ENCODE measurements at places on chromosomes 2 and 18. TPM values are rescaled to one million over a fixed set of nuclear protein-coding genes. Genes with fewer than 3 reads are reported as not detected.

DNA sequence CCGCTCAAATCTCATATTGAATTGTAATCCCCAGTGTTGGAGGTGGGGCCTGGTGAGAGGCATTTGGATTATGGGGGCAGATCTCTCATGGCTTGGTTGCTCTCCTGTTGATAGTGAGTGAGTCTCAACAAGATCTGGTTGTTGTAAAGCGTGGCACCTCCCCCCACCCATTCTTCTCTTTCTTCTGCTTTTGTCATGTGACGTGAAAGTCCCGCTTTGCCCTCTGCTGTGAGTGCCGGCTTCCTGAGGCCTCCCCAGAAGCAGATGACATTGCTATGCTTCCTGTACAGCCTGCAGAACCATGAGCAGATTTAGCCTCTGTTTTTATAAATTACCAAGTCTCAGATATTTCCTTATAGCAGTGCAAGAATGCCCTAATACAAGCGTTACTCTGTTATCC is 673.8 kb downstream of the ADCYAP1 start:
- no peak for DNase-seq

GRCh38 chr2:134199123-134199522 is 54.7 kb upstream of the MGAT5 start:
- DNase-seq = no peak

DNA sequence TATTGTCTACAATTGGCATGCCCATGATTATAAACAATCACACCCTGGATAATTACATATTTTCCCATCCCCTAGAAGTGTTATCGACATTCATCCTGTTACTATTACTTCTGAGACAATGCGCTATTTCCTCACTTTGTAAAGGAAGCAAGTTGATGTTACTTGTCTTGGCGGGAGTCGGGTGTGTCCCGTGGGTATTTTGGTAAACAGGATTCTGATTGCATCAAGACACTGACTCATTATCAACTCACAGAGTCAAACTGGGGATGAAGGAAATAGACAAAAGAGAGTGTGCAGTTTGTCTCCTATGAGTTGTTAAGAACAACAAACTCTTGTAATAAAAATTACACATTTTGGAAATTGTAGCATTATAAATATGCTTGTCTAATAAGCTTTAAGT is 142.7 kb downstream of the GALR1 start:
- no peak for DNase-seq

DNA sequence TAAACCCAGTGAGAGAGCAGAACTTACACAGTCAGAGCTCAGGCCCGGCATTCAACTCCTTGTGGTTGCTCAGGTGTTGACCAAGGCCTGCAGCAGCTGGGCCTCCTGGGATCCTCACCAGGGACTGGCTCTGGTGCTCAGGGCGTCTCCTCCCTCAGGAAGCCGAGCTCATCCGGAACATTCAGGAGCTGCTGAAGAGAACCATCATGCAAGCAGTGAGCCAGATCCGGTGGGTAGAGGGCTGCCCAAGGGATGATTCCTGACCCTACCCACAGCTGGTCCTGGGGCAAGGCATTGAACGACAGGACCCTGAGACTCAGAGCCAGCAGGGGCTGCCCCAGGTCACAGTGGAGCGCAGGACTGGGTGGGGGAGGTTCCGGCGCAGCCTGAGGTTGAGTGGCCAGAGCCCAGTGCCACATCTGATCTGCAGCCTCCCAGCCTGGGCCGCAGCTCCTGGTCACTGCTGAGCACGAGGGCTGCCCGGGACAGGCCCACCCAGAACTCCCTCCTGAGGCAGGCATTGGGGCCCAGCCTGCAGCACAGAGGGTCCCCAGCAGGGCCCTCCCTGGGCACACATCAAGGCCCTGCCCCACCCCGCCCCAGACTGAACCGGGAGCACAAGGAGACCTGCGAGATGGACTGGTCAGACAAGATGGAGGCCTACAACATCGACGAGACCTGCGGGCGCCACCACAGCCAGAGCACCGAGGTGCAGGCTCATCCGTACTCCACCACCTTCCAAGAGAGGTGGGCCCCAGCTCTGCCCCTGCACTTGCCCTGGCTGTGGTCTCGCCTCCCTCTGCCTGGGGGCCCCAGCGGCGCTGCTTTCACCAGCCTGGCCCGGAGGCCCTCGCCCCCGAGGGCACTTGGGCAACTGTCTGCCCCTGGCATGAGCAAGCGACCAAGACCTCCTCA is 2.4 kb downstream of the TEKT4 start:
- DNase-seq = no peak

GRCh38 chr18:66138642-66139041 is 387.8 kb downstream of the CDH7 start:
- DNase-seq = no peak

DNA sequence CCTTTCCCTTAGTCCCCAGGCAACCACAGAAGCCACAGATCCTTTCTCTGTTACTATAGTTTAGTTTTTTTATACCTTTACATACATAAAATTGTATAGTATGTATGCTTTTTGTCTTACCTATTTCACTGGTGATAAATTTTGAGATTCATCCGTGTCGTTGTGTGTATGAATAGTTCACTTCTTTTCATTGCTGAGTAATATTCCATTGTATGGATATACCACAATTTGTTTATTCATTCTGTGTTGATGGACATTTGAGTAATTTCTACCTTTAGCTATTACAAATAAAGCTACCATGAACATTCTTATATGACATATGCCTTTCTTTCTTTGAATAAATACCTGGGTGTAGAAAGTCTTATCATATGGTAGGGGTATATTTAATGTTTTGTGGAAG is 102.8 kb upstream of the CERS6 start:
- no peak for DNase-seq

DNA sequence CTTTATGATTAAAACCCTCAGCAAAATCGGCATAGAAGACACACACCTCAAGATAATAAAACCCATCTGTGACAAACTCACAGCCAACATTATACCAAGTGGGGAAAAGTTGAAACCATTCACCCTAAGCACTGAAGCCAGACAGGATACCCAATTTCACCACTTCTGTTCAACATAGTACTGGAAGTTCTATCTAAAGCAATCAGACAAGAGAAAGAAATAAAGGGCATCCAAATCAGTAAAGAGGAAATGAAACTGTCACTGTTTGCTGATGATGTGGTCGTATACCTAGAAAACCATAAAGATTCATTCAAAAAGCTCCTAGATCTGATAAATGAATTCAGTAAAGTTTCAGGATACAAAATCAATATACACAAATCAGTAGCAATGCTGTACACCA is 16.4 kb upstream of the RPRD1A start:
- DNase-seq = no peak

Gene ZNF532
- total RNA-seq = 5.7 TPM

- DNase-seq = no peak
These were observed 399.3 kb downstream of the LRATD1 start for GRCh38 chr2:15031745-15032240.

DNA sequence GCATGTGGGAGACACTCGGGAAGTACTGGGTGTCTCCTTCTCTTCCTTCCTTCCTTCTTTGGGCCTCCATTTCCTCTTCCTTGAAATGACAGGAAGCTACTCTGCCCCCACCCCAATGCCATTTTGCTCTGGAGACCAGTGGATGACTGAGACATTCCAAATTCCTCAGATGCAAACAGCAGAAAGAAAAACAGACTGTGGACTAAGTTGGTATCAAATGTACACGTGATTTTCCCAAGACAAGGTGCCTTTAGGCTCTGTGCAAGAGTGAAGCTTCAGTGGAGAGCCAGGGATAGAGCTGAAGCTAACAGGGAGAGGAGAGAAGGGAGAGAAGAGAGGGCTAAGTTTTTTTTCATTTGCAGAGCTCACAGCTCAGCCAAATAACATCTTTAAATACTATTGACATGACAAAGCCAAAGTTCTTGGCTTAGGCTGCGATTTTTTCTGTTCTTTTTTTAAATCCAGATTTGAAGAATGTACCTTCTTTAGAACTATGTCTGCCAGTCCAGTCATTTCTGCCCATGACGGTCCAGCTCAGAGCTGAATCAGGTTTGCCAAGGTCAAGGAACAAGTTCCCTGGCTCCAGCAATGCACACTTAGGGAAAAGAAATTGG is 84.5 kb upstream of the LCLAT1 start:
- DNase-seq = no peak

- DNase-seq = no peak
These were observed 24.3 kb downstream of the SMAD7 start for GRCh38 chr18:48926420-48926857.

DNA sequence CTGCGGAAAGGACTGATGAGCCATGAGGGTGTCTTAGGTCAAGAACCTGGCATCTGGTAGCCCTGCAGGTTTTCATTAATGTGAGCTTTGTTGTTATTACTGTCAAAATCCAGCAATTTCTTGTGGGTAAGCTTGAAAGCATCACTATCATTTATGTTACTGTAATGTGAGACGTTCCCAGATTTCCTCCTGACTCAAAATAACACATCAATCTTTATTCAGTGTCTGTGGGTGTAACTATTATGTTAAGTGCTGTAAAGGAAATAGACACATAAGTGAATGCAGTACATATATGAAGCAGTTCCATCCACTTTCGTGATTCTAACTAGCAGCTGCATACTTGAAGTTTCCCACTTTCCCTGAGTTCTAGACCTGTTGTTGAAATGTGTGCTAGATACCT is 89.8 kb downstream of the FHOD3 start:
- no peak for DNase-seq

- no peak for DNase-seq
These were observed 32.5 kb upstream of the ERCC3 start for GRCh38 chr2:127326289-127326945.

DNA sequence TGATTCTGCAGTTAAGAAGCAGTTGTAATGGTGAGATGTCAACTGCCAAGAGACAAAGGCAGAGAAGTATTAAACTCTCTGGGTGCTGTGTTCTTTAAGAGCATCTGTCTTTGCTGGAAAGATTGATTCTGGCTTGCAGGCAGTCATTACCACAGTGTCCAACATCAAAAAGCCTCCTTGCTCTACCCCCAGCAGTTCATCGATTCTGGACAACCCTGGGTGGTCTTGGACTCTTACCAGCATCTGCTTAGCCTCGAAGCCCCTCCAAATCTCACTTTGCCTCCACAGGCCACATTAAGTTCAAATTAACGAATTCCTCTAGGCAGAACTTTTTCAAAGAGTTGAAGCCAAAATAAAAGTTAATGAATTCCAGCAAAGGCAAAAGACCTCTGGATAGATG is 1061.4 kb downstream of the TSN start:
- DNase-seq = no peak

- DNase-seq = no peak
These were observed 33.4 kb upstream of the PPP4R1 start for GRCh38 chr18:9647496-9648323.

GRCh38 chr2:240309214-240309613 is 126.2 kb upstream of the GPC1 start:
- DNase-seq = no peak

- DNase-seq = no peak
These were observed 271.8 kb downstream of the SRBD1 start for GRCh38 chr2:45339253-45339652.

All from activated CD4-positive, alpha-beta memory T cell treated with anti-CD3 and anti-CD28 coated beads for 36 hours (primary cell).